Fibroblast of skin of right biceps (primary cell): ENCODE measurements at places on chromosomes 2 and 18.

DNA sequence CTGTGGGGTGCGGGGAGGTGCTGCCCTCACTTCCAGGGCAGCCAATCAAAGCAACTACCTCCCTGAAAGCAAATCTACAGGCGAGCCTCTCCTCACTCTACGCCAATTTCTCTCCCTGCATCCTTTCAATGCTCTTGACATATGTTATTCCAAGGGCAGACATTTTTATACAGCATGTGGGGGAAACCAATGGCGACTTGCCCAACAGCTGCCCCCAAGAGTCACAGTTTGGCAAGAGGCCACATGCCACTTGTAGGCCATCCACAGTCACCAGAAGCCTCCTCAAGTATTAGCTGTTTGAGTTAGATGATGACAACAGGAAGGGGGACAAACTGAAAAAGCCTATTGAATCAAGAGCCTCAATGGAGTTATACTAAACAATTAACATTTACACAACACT is 114.6 kb downstream of the MYO5B start:
- no peak for DNase-seq

DNA sequence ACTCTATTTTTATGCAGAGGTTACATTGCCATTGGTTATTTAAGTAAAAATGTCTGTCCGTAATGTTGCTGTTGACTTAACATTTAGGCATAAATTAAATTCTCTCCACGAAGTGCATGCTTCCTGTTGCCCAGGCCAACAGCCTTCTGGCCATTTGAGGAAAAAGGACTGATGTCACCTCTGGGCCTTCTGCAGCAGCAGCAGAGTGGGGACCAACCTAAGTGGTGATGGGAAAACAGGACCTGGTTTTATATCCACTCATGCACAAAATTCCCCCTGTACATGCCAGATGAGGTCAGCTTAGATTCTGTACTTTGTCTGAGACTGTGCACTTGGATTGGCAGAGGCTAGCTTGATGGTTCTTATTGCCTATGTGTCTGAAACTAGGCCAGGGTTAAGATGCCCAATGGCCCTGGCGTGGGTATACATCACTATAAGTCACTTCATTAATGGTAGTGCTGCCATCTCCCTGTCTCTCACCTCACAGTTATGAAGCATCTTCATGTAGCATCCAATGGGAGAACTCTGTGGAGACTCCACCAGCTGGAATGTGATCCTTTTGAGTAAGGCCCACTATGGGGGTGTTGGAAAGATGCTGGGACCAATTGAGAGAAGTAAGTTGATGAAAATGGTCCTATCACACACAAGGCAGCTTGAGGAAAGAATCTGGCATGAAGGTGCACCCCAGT is 4.4 kb downstream of the ARHGAP25 start:
- no peak for DNase-seq

- no peak for DNase-seq
These were observed 3.9 kb upstream of the SOS1 start for GRCh38 chr2:39124746-39125057.

GRCh38 chr2:17658251-17658843 is 95.3 kb downstream of the SMC6 start:
- peak; percentile 75 for DNase-seq

DNA sequence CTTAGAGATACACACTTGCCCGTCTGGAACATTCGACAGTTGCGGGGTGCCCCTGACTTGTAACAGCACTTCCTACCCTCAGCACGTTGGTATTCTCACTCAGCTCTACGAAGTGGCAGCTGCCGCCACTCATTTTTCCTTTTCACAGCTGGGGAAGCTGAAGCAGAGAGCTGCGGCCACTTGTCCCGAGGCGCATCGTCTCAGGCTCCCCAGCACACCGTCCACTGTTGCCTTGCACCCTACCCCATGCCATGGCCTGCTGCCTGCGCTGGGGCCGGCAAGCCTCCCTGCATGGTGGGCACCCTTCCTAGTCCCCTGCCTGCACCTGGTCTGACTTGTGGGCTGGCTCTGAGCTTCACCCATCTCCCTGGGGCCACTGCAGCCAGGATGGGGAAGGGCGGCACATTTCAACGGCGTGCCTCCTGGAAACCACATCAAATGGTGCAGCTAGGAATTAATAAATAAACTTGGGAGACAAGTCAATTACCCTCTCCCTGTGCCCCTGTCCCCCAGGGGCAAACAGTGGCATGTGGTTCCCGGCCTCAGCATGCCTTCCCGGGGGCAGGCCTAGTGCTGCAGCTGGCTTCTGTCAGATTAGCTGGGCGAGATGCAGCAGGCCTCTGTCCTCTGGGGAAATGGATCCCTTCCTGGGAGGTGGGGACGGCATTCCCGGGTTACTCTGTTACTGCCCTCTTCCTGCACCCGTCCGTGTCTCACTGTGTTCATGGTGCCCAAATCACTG is 64.7 kb upstream of the HAAO start:
- DNase-seq: no peak

GRCh38 chr2:235319095-235319494 is 174.7 kb upstream of the AGAP1 start:
- no peak for DNase-seq
